ENCODE measurements at places on chromosomes 7 and 10.

- no peak for DNase-seq
Measured at GRCh38 chr10:74677951-74678350, 148.4 kb upstream of the KAT6B start.

DNA sequence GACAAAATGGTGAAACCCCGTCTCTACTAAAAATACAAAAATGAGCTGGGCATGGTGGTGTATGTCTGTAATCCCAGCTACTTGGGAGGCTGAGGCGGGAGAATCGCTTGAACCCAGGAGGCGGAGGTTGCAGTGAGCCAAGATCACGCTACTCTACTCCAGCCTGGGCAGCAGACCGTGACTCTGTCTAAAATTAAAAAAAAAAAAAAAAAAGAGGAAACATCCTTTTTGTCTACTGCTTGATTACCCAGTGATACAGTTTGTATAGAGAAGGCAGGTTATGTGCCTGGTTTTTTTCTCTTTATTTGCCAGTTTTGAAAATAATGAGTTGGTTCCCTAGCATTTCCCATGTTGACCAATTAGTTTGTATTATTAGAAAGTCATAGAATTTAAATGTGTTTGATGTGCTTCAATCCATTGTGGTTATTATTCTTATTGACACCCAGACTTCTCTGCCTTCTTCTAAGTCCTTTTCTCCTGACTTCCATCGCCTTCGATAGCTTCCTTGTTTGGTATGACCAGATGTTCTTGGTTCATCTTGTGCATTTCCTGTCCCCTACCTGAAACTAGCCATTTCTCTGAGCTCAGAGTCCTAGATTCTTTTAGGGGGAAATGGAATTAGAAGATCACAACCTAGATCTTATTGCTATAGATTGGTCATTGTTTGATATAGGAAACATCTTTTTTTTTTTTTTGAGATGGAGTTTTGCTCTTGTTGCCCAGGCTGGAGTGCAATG is 43.2 kb downstream of the VKORC1L1 start:
- no peak for DNase-seq

GRCh38 chr7:16693601-16694318 is 47.8 kb downstream of the BZW2 start:
- DNase-seq, result no peak

GRCh38 chr10:103889121-103889720 is 28.8 kb downstream of the STN1 start:
- DNase-seq, result no peak

GRCh38 chr10:108443636-108444035 is 1279.1 kb upstream of the SORCS1 start:
- DNase-seq, result no peak

All from GDM1 (cell line).